ENCODE measurements at places on chromosomes 11 and 22.

DNA sequence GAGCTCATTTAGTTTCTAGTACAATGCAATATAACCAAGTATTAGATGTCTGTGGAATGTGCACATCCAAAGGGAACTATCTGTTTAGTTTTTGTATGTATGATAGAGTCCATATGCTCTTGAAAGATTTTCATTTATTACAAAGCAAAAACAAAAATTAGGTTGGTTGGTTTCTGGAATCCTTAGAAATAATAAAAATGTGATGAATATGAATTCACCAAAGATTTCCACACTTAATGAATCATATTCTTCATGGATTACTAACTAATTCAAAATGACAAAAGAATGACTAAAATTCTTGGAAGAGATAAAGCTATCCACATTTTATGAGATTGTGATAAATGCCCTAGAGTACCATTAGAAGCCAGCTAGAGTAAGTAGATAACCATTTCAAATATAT is 261.1 kb downstream of the SBF2 start:
- DNase-seq, result no peak

GRCh38 chr22:23126165-23127054 is 15.4 kb downstream of the RSPH14 start:
- DNase-seq, result no peak

GRCh38 chr11:6703247-6704063 is 20.3 kb upstream of the MRPL17 start:
- no peak for DNase-seq

DNA sequence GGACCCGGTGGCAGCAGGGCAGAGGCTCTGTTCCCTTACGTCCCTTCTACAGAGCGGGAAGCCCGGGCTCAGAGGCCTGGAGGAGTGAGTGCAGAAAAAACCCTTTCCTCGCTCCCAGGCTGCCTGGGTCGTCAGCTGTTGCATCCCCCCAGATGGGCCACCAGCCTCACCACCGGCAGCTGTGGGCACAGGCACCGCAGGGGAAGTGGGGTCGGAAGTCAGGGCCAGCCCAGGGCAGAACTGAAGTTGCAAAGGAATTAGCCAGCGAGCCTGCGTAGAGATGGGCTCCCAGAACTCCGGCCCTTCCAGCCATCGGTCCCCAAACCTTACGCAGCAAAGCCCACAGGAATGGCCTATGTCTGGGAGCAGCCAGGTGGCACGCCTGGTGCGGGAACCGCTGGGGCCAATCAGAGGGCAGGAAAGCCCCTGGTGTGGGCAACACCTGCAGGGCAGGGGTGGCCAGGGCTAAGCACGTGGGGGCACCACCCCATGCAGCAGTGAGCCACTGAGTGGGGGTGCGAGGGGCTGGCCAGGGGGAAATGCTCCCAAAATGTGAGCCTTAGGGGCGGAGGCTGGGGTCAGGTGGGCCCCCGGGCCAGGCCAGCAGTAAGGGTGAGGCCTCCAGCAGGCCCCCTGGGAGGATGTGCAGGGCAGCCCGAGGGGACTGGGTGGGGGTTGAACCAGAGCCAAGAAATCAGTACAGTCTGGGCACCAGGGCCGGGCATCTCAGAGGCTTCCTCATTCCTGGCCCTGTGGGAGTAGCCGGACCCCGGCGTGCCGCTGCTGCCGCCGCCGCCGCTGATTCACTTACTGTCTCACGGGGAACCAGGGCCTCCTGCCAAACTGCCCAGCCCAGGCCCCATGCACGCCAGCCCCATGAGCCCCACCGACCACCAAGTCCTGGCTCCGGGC is 58.2 kb downstream of the WNT7B start:
- no peak for DNase-seq

- no peak for DNase-seq
Observed at GRCh38 chr11:19844012-19844411, 131.4 kb downstream of the NAV2 start.

GRCh38 chr22:42296381-42296853 is 26.0 kb upstream of the TCF20 start:
- no peak for DNase-seq

DNA sequence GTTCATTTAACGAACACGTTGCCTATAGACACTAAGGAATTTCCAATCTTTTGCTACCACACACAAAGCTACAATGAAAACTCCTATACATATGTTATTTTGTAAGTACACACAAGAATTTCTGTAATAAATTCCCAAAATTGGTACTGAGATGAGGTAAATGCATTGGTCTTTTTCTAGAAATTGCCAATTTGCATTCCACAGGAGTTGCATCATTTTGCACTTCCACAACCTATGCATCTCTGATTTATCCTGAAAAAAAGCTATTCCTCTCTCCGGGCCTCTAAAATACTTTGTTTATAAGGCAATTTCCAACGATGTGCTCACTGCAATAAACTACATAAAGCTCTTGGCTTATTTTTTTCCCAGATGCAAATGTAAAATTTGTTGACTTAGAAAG is 24.9 kb downstream of the IMMP1L start:
- DNase-seq, result no peak

DNA sequence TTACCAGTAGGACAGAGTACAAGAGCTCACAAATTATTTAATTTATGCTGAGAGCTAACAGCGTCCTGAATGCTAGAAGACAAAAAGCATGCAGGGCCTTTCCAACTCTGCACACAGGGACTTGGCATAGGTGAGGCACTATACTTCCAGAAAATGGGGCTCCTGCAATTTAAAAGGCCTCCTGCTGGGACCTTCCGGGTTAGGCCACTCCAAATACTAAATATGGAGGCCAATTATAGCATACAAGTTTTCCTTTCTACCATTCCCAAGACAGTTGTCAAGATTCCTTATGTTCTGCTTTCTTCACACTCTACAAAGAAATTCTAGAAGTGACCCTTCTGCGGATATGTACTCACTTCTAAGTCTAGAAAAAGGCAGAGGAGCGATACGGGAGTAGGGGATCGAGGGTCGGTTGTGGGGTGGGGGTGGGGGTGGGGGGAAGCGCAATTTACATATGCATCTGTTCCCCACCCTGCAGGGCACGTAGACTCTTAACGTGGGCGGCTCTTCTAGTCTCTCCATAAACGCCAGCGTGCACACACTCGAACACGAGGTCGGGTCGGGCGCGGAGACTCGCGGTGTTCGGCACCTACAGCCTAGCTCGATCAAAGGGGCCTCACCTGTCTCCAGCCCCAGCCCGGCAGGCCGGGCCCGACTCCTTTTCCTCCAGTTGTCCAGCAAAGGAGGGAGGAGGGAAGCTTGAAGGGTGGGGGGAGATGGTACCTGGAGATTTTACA is 728 bp downstream of the DCUN1D5 start:
- peak; percentile 43 for DNase-seq

- DNase-seq, result no peak
Observed at GRCh38 chr11:78914503-78914902, 339.8 kb upstream of the NARS2 start.

GRCh38 chr11:9697766-9698165 is 33.9 kb downstream of the SWAP70 start:
- no peak for DNase-seq

DNA sequence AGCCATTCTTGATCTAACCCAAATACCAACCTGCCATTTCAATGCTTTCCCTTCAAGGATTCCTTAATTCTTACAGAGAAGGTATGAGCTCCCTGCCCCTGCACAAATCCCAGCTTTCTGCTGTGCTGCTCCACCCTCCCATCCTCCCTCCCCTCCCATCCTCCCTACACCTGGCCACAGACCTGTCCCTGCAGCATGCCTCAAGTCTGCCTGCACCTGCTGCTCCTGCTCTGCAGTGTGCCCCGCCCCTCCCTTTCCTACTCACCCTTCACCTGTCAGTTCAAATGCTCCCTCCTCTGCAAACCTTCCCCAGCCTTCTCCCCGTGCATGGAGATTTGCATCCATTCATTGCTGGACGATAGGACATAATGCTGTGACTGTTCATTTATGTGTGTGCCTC is 139.9 kb upstream of the NARS2 start:
- DNase-seq, result no peak

DNA sequence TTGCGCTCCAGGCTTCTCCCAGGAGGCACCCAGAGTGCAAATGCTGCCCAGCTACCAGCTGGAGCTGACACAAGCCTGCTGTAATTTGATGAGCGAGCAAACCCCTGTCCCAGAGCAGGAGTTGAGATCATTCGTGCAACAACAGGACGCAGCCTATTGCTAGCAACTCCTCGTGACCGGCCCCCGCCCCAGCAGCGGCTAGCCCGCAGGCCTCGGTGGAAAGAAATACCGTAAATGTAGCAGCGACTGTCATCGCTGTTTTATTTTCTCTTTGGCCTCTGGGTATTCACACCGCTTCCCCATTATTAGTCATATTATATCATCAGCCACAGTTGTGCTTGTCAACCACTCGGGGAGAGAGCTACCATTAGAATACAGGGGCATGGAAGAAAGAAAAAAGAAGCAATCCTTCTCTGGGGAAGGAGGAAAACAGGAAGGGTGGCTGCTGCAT is 59.2 kb upstream of the ATXN10 start:
- no peak for DNase-seq

- no peak for DNase-seq
Observed at GRCh38 chr11:23586173-23586572, 725.9 kb upstream of the CCDC179 start.

GRCh38 chr22:24069721-24070120 is 58.6 kb downstream of the CABIN1 start:
- DNase-seq, result no peak

GRCh38 chr11:94196363-94196762 is 67.7 kb downstream of the PANX1 start:
- no peak for DNase-seq

DNA sequence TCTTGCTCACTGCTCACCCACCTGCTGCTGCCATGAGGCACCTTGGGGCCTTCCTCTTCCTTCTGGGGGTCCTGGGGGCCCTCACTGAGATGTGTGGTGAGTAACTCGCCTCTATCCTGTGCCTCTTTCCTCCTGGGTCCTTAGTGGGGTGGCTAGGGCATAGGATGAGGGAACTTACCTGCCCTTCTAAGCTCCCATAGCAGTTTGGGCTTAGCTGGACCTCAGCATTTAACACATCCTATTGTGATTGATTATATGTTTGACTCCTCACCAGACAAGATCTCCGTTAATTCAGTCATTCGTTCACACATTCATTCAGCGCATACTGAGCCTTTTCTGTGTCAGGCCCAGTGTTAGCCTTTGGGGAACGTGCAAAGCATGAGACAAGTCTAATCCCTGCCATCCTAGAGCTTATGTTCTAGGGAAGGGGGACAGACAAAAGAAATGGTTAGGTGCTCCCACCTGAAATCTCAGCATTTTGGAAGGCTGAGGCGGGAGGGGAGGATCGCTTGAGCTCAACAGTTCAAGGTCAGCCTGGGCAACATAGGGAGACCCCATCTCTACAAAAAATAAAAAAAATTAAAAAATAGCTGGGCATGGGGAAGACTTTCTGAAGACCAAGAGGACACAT is 441 bp downstream of the TCN2 start:
- DNase-seq, result no peak

GRCh38 chr22:48948575-48949170 is 879.0 kb downstream of the BRD1 start:
- no peak for DNase-seq

DNA sequence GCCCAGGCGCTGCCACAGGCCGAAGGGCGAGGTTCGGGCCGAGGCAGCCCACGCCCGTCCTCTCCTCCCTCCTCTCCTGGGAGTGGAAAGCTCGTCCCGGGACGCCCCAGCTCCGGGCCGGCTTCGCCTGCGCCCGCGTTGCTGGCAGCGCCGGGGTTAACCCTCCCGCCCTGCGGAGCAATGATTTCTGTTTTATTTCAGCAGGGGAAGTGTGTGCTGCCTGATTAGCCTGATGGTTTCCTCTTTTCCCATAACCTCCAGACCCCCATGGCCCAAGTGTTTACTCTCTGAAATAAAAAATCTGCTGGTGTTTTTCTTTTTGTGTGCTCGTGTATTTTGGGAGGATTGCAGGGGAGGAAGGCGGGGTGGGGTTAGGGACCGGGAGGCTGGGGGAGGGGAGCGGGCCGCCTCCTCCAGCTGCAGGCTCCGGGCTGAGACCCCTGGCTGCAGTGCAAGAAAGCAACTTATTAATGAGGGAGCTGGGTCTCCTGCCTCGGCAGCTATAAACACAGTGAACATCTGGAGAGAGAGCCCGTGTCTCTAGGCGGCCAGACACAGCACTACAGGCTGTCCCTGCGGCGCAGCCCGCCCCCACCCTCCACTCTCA is 38.6 kb downstream of the ETS1 start:
- DNase-seq, result peak; percentile 28

GRCh38 chr11:14455648-14456430 is 43.8 kb downstream of the COPB1 start:
- no peak for DNase-seq

DNA sequence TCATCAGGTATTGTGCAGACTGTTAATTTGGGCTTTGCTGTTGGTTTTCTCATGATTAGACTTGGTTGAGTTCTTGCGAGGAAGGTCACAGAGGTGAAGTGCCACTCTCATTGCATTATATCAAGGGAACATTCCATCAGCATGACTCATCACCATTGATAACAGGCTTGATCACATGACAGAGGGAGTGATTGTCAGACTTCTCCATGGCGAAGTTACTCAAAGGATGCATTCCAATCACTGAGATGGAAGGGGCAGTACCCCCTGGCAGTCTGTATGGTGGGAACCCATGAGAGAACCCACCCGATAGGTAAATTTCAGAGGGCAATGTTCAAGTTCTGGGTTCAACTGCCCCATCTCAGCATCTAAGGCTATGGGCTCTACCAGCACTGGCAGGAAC is 19.4 kb upstream of the P2RY2 start:
- no peak for DNase-seq

DNA sequence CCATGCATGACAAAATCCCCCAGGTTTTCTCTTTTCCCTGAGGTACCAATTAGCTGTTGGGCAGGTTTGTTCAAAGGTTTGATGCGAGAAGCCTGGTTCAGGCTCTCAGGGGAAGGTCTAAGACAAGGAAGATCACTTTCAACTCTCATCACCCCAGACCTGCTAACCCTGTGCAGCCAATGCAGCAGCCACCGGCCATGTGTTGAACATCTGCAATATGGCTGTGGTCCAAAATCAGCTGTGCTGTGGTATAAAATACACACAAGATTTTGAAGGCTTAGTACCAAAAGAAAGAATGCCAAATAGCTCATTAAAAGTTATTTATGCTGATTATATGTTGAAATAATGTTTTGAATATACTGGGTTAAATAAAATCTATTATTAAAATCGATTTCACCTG is 58.5 kb downstream of the SMCO4 start:
- DNase-seq, result no peak

DNA sequence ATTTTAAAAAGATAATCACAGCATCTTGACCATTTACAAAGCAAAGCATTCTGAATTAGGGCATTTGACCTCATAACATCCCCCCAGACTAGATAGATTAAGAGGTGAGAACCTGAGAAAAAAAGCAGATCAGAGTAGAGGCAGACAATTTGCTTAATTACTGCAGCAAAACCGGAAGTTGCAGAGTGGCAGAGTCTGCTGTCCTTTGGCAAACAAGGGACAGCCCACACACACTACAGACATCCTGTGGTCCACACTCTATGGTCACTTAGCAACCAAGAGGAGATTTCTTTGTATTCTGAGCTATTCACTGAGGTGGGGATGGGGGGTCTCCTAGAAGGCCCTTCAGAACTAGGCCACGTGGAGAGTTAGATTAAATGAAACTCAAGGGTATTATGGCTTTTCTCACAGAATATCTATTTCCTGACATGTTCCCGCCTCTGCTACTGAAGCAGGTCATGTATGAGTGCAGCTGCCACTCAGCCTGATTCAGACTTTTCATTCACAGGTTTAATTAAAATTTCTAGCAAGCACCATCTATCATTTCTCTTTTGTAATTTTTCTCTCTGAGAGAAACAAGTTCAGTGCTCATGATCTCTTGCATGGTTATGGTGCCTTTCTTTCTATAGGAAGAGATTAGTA is 48.5 kb downstream of the SVIP start:
- no peak for DNase-seq

All from stimulated activated CD4-positive, alpha-beta T cell treated with anti-CD3 and anti-CD28 coated beads, Interleukin-12 subunit alpha, Interleukin-12 subunit beta, amount 100 ng/mL, for 4 hours (primary cell).